ENCODE measurements at places on chromosomes 5 and 9. TPM values are rescaled to one million over a fixed set of nuclear protein-coding genes. Genes with fewer than 3 reads are reported as not detected.

GRCh38 chr5:12805165-12805698 is 901.0 kb upstream of the CTNND2 start:
- DNase-seq = no peak

The MYORG gene
- 9.0 TPM for total RNA-seq

DNA sequence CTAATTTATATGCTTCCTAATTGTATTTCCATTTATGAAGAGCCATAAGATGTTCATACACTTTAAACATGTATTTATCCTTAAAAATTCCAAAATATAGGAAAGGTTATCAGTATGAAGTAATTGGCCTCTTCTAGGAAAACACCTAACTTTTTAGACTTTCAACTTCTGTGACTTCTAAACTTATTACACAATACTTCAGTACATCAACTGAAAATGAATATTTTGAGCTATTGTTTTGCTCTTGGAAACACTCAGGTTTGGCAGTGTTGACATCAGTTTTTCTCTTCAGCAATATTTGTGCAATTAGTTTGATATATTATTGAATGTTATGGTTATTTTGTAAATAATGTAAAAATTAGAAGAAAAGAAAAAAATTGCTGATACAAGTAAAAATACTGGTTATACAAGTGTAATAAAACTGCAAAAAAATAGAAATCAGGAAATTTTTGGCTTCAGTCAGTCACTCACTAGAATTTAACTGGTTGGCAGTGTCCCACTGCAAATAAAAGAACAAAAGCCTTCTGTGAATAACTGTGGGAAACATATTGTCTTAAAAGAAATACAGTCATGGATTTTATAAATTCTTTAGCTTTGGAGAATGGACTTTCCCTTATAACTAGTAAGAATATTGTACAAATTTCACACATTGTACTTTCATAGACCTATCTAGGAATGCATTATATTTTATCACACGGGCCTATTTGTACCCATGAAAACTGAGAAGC is 635.9 kb downstream of the TLE1 start:
- no peak for DNase-seq

- no peak for DNase-seq
These were observed 129.6 kb downstream of the SAXO1 start for GRCh38 chr9:18903450-18903849.

- DNase-seq = no peak
These were observed 39.9 kb downstream of the WDR36 start for GRCh38 chr5:111132076-111132475.

DNA sequence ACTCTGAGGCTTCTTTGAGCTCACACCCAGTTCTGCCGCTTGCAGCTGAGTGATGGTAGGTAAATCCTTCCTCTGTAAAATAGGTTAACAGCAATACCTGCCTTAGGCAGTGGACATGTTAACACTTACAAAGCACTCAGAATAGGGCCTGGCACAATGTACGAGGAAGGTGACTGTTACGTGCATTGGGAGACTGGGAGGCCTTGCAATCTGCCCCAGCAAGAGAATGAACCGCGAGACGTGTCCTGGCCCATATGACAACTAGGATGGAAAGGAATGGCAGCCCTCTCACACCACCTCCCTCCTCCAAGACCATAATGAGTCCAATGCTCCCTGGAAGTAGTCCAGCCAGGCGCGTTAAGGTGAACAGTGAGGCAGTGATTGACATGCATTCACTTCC is 23.1 kb upstream of the AKNA start:
- DNase-seq = peak; percentile 4

The TNFSF15 gene
- total RNA-seq = 0.08 TPM

DNA sequence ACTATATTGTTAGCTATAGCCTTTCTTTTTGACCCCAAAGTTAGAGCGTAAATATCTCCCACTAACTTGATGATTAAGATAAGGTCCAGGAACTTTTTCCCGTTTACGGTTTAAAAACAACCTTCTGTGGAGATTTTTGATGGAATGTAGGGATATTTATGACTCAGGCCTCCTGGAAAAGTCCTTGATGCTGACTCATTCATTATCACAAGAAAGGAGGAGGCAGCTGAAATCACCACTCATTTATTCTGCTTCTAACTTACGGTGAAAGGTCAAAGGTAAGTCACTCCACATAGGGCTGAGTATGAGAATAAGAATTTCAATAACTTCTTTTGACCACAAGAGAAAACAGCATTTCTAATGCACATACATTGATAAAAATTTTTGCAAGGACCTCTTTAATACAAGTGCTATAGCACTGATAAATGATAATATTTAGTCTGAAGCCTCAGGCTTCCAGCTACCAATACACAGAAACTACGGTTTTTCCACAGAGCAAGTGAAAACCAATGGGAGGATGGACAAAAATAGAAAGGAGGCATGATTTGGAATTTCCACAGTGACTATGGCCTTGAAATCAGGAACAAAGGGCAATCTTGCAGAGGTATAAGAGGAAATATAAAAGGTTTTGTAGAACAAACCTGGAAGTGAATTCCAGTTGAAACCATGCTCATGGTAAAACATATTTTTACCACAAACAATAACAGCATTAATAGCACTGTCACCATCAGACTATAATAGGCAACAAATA is 146.5 kb downstream of the PPP2R2B start:
- DNase-seq = no peak

DNA sequence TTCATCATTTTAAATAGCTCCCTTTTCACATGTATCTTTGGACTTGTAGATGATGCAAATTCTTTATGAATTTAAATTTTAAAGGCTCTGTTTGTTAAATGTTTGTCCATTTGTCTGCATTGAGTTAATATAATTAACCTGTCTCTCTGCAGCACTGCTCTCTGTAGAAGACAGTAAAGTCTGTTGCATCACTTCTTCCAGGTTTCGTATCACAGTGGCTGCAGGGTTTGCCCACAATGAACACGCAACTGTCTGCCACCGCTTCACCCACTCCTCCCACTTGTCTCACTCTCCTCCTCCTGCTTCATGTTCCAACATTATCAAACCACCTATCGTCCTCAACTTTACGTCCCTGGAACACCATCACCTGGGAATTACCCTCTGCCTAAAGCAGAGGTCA is 231.3 kb upstream of the SLC30A5 start:
- DNase-seq = no peak

DNA sequence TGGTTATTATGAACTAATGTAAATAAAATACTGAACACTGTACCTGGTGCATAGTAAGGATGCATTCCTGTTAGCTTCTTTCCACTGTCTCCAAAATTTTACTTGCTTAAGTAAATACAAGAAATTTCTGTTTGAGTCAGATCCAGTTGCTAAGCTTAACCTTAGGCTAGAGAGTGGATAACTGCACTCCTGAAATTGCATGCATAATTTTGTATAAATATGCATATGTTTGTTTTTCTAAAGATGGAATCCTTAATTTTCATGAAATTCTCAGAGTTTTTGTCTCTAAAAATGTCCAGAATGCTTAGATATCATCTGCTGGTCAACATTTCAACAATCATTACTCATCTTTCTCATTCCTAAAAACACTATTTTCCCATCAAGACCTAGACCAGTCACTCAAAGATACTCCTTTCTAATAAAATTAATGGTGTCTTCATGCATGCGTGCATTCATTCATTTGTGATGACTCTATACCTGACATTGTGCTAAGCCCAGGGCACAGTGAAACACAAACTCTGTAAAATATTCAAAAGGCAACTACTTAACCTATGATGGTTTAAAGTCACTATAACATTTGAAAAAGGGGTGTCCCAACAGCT is 284.8 kb downstream of the SEC61B start:
- no peak for DNase-seq

GRCh38 chr5:7397937-7398336 is 2.0 kb downstream of the ADCY2 start:
- DNase-seq = no peak

The ASTN2 gene
- total RNA-seq = 8.3 TPM

The ANKRD20A1 gene
- 1.7 TPM for total RNA-seq

- DNase-seq = no peak
These were observed 5.2 kb downstream of the CRB2 start for GRCh38 chr9:123361086-123361730.

The MOB3B gene
- total RNA-seq = 1.5 TPM

GRCh38 chr9:119004618-119004990 is 364.6 kb downstream of the BRINP1 start:
- peak; percentile 65 for DNase-seq

The NEURL1B gene
- 37.1 TPM for total RNA-seq

GRCh38 chr5:114391321-114391720 is 29.5 kb downstream of the KCNN2 start:
- no peak for DNase-seq

GRCh38 chr5:115961381-115962238 is 665 bp upstream of the LVRN start:
- DNase-seq = no peak

The SPINK1 gene
- not detected for total RNA-seq

DNA sequence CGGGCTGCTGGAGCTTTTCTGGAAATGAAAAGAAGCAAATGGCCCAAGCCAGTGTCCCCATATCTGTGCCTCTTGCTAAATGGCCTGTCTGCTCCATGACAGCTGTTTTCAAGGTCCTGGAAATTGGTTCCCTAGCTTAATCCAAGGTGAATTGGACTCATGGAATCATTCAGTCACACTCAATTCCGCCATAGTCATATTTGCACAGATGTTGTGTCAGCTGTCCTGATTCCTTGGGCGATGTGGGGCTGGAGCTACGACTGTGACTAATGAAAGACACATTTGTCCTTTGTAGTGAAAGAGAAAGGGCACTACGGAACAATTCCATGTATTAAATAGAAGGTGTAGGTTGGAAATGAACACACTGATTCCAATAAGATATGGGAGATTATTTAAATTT is 102.9 kb upstream of the MEGF10 start:
- no peak for DNase-seq

The ADAMTS13 gene
- total RNA-seq = 3.6 TPM

DNA sequence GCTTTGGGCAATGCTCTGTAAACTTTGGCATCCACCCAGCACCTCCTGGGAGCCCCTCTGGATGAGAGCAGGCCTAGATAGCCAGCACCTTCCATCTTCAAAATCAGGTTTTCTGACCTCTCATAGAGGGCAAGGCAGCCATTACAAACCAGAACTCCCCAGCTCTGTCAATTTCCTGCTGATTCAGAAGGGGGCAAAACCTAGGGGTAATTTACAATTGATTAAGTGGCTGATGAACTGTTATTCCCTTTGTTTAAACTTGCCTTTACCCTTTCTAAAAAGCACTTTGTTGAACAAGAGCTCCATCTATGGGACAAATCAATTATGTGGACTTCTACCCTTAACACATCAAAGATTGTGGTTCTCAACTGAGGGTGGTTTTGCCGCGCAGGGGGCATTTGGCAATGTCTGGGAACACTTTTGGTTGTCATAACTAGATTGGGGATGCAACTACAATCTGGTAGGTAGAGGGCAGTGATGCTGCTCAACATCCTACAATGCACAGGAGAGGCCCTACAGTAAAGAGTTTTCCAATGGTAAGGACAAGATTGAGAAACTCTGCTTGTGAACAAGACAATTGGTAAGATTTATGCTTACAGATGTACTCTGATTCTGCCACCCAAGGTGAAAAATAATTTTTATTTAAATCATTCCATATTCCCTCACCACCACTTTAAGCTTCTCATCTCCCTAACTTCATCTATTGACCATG is 184.1 kb downstream of the MARCHF11 start:
- DNase-seq = no peak
